ENCODE measurements at places on chromosomes 1 and 21.
A peak's percentile ranks its signal among the peaks of the same experiment; 100 is the strongest.

DNA sequence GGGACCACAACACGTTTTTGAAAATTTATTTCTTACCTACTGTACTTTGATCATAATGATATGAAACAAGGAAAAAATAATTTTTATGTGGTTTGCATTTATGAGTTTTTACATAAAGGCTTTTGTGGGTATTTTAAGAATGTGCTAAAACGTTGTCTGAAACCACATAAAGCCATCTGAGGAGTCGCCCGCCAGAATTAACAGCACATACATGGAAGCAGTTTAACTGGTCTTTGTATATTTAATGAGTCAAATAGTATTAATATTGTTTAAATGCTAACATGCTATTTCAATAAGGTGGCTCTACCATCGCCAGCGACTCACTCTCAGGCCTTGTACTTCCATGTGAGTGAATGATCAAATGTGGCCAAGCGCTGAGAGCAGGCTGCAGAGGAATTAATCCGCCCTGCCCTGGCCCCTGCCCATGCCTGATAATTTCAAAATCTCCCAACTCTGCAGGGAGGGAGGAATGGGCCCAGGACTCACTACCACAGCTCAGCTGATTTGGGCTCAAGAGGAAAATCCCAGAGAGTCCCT lies 49.6 kb downstream of the SLC66A1 start:
- peak; percentile 45 for DNase-seq

DNA sequence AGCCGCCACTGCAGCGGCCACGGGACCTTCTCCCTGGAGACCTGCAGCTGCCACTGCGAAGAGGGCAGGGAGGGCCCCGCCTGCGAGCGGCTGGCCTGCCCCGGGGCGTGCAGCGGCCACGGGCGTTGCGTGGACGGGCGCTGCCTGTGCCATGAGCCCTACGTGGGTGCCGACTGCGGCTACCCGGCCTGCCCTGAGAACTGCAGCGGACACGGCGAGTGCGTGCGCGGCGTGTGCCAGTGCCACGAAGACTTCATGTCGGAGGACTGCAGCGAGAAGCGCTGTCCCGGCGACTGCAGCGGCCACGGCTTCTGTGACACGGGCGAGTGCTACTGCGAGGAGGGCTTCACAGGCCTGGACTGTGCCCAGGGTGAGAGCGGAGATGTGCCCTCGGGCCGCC lies 11.7 kb downstream of the TNN start:
- DNase-seq: no peak

- no peak for DNase-seq
These were observed 743 bp downstream of the GPR52 start for GRCh38 chr1:174448531-174448883.

GRCh38 chr1:154886281-154887015 lies 16.4 kb upstream of the KCNN3 start:
- DNase-seq: no peak

DNA sequence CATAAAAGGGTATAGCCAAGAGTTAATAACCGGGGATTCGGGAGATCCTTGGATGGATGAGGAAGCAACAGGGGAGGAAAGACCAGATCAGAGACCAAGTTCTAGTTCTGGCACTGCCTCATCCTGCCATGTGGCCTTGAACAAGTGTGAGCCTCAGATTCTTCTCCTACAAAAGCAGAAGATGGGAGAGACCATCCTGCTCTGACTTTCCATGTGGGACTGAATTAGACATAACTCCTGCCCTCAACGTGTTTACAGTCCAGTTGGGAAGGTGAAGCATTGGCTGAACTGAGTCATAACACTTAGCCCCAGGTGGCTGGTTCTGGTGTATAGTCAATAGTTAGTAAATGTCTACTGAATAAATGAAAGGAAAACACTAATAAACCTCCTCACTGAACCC lies 12.1 kb upstream of the CNR2 start:
- no peak for DNase-seq

DNA sequence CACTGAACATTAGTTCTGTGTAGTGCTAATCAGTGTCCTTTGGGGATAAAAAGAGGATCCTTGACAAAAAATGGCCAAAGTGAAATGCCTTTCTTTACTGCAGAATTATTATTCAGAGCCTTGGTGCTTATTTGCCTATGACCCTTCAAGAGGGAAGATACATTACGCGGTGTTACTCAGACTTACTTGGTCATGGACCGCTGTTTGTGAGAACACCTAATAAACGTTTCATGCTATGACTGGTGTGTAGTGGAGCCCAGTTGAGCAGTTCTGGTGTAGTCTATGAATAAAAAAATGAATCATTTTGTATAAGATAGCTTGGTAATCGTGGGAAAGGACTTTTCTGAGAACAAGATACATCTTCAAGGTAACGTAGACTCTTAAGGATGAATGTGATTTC lies 8.3 kb downstream of the NFYC start:
- no peak for DNase-seq

GRCh38 chr1:210801501-210801900 lies 332.4 kb downstream of the KCNH1 start:
- no peak for DNase-seq

GRCh38 chr1:97610748-97611147 lies 310.1 kb downstream of the DPYD start:
- no peak for DNase-seq

GRCh38 chr21:42495765-42496119 lies 282 bp downstream of the RSPH1 start:
- no peak for DNase-seq
